ENCODE measurements at places on chromosomes 7 and 10. TPM values are rescaled to one million over a fixed set of nuclear protein-coding genes. Genes with fewer than 3 reads are reported as not detected.

Gene SPDYE1
- not detected for total RNA-seq

Gene RABGEF1
- total RNA-seq, result 71.3 TPM

Gene MYL10
- total RNA-seq, result not detected

Gene SERPINE1
- under 0.01 TPM for total RNA-seq

Gene PLAU
- 0.82 TPM for total RNA-seq

Gene GIMAP6
- 6.9 TPM for total RNA-seq

Gene VWA2
- total RNA-seq, result 2.9 TPM

Gene DNAJB9
- 66.4 TPM for total RNA-seq

Gene RAB19
- not detected for total RNA-seq

Gene MEOX2
- not detected for total RNA-seq

Gene SCART1
- total RNA-seq, result under 0.01 TPM

Gene ITIH2
- 10.6 TPM for total RNA-seq

Gene SAP25
- not detected for total RNA-seq

Gene GARIN1A
- total RNA-seq, result 0.82 TPM

Gene PI4K2A
- total RNA-seq, result 11.0 TPM

Gene SCIN
- 1.6 TPM for total RNA-seq

Gene CUBN
- total RNA-seq, result 1.2 TPM

Gene HYAL4
- not detected for total RNA-seq

Gene CYP3A4
- not detected for total RNA-seq

Gene LIPF
- total RNA-seq, result not detected

Gene DGKI
- total RNA-seq, result 98.6 TPM

Gene SLC35G1
- total RNA-seq, result 5.7 TPM

Gene FAM25G
- total RNA-seq, result not detected

Gene RNF148
- 0.41 TPM for total RNA-seq

Gene JAKMIP3
- total RNA-seq, result 4.1 TPM

Gene ASCC1
- total RNA-seq, result 25.7 TPM

Gene PSTK
- 9.8 TPM for total RNA-seq

Gene SEC31B
- 3.7 TPM for total RNA-seq
